ENCODE measurements at places on chromosomes 5 and 9.

GRCh38 chr5:168929656-168930055, 350.5 kb upstream of the PANK3 start:
- no peak for DNase-seq

GRCh38 chr9:76789840-76790239, 25.6 kb downstream of the PCA3 start:
- DNase-seq, result no peak

DNA sequence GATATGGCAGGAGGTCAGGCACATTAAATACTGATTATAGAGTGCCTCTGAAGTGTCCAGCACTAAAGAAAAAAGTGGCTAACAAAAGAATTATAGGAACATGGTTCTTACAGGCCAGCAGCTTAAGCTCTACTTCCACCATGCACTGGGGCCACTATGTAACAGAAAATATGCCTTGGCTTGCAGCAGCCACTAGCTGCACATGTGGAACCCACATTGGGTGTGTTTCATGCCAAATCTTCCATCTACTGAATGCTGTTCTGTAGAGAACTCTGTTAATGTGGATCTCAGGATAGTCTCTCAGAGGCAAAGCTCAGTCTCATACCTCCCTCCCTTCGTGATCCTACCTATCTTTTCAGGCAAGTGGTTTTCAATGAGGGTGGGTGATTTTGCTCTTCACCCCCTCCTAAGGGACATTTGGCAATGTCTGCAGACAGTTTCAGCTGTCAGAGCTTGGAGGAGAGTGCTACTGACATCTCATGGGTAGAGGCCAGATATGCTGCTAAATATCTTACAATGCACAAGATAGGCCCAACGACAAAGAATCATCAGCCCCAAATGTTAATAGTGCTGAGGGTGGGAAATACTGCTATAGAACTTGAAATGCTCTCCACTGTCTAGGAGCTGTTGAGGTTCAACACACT, 218.9 kb downstream of the TARS1 start:
- no peak for DNase-seq

DNA sequence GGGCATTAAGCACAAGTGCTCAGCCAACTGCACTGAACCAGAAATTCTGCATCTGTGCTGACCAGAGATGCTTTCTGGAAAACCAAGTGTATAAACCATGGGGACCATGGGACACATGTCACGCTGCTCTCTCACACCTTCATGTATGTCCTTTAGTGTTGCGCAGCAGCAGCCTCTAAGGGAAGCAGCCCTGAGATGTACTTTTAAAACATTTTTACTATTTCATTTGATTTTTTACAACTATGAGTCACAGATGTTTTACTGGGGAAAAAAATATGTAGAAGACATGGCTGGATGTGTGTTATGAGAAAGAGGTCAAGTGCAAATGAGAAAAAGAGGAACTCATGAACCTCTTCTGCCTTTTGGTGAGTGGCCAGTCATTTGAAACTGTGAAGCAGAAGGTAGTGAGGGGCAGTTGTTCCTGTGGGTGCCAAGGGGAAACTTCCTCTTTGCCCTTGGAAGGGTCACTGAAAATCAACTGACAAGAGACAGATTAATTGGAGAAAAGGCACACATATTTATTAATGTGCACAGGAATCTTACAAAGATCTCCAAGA, 31.4 kb upstream of the SYK start:
- no peak for DNase-seq

DNA sequence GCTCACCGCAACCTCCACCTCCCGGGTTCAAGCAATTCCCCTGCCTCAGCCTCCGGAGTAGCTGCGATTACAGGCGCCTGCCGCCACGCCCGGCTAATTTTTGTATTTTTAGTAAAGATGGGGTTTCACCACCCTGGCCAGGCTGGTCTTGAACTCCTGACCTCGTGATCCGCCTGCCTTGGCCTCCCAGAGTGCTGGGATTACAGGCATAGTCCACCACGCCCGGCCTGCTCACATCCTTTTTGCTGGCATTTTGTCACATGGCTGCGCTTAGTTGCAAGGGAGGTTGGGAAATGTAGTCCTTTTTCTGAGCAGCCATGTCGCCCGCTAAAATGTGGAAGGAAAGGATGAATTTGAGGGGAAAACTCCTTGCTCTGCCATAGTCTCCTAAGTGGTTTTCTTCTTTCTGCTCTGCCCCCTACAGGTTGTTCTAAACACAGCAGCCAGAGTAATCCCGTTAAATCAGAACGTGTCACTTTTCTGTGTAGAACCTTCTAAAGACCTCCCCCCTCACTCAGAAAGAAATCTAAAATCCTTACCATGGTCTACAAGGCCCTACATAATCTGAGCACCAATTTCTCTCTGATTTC, 57.8 kb upstream of the HSPA9 start:
- no peak for DNase-seq

GRCh38 chr5:143470120-143470519, 66.6 kb upstream of the NR3C1 start:
- no peak for DNase-seq

DNA sequence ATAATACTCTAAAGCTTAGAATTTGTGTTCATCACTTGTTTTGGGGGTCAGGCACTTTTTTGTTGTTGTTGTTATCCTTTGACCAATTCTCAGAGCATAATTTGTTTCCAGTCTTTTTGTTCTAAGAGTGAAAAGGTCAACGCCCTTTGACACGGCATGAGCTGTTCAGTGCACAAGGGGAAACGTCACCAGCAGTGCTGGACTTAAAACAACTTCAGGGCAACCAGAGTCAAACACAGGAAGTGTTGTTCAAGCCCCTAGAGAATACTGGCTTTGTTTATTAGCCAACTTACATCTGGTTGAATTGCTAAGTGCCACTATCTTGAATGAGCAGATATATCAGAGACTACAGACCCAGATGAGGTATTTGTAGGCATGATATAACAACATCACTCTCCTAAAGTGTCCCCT, 368.9 kb downstream of the TMEM161B start:
- DNase-seq, result no peak

- no peak for DNase-seq
These were observed 17.3 kb downstream of the RECK start for GRCh38 chr9:36053971-36054370.

DNA sequence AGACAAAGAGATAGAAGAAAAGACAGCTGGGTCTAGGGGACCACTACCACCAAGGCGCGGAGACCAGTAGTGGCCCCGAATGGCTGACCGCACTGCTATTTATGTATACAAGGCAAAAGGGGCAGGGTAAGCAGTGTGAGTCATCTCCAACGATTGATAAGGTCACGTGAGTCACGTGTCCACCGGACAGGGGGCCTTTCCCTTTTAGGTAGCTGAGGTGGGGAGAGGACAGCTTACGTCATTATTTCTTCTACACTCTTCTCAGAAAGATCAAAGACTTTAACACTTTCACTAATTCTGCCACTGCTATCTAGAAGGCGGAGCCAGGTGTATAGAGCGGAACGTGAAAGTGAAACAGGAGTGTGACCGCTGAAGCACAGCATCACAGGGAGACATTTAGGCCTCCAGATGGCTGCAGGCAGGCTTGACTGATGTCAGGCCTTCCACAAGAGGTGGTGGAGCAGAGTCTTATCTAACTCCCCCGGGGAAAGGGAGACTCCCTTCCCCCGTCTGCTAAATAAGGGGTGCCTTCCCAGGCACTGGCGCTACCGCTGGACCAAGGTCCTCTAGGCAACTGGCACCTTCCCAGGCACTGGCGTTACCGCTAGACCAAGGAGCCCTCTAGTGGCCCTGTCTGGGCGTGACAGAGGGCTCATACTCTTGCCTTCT, 6.1 kb upstream of the PRR16 start:
- DNase-seq, result no peak

- DNase-seq, result peak; percentile 28
These were observed 46.4 kb upstream of the STK32A start for GRCh38 chr5:147188200-147189108.

DNA sequence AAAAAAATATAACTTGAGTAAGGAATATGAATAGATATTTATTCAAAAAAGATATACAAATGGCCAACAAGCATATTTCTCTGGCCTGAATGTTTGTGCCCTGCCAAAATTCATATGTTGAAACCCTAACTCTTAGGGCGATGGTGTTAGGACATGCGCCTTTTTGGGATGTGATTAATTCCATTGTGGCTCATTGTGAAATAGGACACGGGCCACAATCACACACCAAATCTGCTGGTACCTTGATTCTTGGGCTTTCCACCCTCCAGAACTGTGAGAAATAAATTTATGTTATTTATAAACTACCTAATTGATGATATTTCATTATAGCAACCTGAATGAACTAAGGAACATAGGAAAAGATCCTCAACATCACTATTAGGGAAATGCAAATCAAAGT, 5.7 kb upstream of the IFNA21 start:
- no peak for DNase-seq

DNA sequence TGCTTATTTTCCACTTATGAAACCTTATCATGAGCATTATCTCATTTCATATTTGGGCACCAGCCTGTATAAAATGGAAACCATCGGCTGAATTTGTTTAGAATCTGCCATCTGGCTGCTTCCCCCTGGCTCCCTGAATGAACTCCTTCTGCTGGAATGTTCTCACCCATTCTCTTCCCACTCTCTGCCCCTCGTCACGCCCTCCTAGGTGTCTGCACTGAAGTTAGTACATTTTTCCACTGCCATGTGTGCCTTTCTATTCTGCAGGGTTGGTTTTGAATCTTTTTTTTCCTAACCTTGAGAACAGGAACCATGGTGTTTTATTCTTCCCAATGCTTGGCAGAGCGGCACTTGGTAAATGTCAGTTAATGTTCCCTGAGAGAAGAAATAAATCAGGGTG, 359.7 kb downstream of the MLLT3 start:
- DNase-seq, result no peak

DNA sequence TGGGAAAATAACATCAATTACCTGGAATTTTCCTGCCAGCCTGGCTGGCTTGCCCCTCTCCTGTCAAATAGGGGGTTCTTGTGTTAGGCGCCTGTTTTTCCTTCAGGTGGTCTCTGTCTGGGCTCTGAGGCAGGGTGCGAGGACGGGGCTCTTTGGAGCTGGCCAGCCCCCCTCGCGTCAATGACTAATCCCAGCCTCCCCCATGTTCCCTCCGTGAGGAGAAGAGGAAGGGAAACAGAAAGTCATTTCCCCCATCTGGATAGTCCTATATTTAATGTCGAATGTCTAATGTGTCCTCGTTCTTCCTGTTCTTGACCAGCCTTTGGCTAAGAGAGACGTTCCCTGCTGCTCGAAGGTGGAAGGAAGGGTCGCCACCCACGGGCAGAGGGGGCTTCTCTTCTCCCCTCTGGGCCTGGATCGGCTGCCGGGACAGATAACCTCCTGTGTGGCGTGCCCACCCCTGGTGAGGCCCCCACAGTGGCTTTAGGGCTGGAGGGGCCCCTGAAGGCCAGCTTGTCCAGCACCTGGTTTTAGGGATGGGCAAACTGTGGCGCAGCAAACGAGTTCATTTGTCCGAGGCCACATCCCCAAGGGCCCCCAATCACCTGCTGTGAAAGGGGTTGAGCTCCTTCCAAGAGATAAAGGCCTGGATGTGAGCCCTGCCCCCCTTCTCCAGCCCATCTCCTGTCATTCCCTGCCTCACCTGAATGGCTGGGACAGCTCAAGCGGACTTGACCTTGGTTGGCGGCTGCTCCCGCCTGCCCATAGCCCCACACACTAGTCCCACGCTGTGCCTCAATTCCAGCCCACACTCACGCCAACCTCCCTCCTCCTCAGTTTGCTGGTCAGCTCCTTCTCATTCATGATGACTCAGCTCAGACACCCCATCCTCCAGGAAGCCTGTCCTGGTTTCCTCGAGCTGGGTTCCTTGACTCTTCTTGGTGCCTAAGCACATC, 35.9 kb upstream of the UNC5A start:
- no peak for DNase-seq

DNA sequence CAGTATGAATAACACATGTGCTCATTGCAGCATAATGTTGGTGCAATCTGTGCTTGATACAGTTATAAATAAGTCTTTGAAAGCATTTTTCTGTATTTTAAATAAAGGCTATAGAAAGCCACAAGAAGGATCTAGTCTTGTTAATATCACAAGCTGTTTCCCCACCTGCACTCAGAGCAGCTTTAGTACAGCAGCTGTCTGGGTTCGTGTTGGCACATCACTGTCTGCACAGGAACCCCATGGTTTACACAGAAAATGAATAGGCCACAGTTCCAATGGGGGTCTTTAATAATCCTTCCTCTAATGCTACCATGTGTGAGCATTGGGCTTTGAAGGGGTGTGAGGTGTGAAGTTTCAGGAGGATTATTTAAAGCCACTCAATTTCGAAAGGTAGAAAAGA, 2269.7 kb downstream of the MAT2B start:
- no peak for DNase-seq

DNA sequence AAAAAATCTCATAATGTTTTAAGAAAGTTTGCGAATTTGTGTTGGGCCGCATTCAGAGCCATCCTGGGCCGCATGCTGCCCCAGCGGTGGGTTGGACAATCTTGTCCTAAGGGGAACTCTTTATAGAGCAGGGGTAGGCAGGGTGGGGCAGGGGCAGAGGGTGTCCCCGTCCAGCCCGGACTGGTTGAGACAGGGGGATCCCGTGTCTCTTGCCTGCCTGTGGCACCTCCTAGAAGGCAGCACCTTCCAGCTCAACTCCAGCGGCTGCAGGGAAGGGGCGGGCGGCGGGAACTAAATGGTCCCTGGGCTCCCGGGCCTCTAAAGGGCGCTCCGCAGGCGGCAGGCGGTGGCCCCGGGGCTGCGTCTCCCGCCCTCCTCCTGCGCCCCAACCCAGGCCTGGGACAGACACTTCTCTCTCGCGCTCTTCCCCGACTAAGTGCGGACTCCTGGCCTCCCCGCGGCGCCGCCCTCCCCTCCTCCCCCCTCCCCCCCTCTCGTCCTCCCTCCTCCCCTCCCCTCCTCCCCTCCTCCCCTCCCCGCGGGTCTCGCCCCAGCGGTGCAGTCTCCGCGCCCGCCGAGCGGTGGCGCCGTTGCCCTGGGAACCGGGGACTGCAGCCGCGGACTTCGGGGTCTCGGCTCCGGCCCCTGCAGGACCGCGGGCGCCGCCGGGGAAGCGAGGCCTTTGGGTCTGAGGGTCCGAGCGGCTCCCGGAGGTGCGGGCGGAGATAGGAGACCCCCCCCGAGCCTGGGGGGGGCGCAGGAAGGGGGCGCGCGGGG, 132.6 kb downstream of the MRPL36 start:
- no peak for DNase-seq

DNA sequence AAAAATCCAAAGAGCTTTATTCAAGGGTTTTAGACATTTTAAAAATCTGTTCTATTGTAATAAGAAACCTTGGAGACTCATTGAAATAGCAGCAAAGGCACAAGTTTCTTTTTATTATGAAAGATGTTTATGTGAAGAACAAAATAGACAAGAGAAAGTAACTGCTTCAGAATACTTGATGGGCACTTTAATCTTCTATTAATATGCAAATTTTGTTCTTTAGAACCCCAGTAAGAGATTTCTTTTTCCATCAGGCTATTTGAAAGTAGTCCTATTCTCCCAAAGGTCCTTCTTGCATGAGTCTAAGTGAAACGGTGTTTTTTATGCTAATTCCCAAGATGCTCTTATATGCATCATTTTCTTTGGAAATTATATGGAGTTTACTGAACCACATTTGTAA, 602.0 kb downstream of the EFNA5 start:
- no peak for DNase-seq

GRCh38 chr5:38167562-38167996, 90.8 kb upstream of the EGFLAM start:
- DNase-seq, result no peak
